ENCODE measurements at places on chromosomes 2 and 18.

- no peaks in the 10 kb centered on the region for H3K36me3 ChIP-seq
- no peak for DNase-seq
- no peak overlapping the region for H3K27ac ChIP-seq
- no peak overlapping the region for H3K4me3 ChIP-seq
- H3K4me1 ChIP-seq, result no peaks in the 10 kb centered on the region
- no peaks in the 10 kb centered on the region for H3K27me3 ChIP-seq
Measured at GRCh38 chr18:78770139-78770822, 209.3 kb upstream of the SALL3 start.

DNA sequence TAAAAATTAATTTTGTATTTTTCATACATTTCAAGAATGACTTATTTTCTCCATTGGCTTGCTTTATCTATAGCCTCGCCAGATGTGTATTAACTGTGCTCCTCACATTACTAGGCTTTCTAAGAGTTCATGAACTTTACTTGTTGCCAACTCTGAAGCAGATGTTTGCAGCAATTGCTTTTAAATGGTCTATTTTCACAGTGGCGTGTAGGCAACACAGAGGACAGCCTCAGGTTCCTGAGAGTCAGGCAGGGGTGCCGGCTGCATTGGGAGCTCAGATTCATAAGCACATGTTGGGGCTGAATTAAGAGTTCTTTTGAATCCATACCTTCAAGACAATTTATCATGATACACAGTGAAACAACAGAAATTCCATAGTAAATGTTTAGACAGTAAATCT, 179.2 kb upstream of the PXDN start:
- H3K36me3 ChIP-seq, result no peaks in the 10 kb centered on the region
- DNase-seq, result no peak
- H3K27me3 ChIP-seq, result peaks cover 3% of the 10 kb centered on the region
- H3K4me3 ChIP-seq, result no peak overlapping the region
- no peak overlapping the region for H3K27ac ChIP-seq
- H3K4me1 ChIP-seq, result no peaks in the 10 kb centered on the region

DNA sequence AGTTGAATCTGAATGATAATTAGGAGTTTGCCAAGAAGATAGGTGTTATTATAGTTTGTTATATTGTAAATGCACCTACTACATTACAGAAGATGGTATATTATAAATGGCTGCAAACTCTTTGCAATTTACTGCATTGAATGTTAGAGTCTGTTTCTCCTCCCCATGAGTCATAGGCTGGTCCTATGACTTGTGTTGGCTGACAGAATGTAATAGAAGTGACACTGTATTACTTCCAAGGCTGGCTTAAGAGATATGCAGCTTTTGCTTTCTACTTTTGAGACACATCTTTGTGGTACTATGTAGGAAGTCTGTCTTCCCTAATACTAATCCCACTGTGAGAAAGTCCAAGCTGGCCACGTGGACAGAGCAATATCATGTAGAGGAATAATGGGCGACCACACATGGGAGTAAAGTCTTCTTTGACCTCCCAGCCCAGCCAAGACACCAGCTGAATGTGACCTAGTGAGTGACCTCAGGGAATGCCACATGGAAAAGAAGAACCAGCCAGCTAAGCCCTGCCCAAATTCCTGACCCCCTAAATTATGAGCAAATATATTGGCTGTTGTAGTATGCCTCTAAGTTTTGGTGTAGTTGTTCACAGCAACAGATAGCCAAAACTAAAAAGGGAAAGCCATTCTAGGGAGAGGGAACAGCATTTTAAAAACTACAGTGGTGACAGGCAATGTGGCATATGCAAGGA, 6.8 kb upstream of the DDX1 start:
- peaks cover 5% of the 10 kb centered on the region for H3K4me1 ChIP-seq
- H3K27me3 ChIP-seq, result no peaks in the 10 kb centered on the region
- no peak overlapping the region for H3K4me3 ChIP-seq
- peaks cover 5% of the 10 kb centered on the region for H3K36me3 ChIP-seq
- DNase-seq, result no peak
- H3K27ac ChIP-seq, result no peak overlapping the region

DNA sequence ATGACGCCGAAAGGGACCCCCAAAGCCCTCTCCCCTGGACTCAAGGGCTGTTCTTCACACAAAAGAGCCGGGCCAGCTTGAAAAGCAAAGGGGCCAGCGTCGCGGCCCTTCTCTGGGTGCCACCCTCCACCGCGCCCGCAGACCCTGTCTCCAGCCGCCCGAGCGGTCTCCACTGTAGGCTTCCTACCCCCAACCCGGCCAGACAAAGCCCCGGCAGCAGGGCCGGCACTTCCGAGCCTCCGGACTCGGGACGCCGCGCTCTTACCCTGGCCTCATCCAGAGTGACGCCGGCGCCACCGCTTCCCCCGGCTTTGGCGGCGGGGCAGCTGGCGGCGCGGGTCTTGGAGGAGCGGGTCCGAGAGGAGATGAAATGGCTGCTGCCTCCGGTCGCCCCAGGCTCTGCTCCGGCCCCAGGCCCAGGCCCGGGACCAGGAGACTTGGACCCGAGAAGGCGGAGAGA, 603 bp downstream of the ATAD2B start:
- peaks cover 2% of the 10 kb centered on the region for H3K36me3 ChIP-seq
- no peak for DNase-seq
- H3K4me1 ChIP-seq, result peaks cover 37% of the 10 kb centered on the region

DNA sequence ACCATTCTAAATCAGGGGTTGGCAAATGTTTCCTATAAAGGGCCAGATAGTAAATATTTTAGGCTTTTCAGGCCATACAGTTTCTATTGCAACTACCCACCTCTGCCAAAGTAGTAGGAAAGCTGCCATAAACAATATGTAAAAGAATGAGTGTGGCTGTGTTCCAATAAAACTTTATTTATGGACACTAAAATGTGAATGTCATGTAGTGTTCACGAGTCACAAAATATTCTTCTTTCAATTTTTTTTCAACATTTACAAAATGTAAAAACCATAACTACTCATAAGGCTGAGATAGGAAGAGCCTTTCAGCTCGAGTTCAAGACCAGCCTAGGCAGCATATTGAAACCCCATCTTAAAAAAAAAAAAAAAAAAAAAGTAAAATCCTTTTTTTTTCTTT, 13.4 kb downstream of the KCNG3 start:
- H3K4me1 ChIP-seq, result no peaks in the 10 kb centered on the region
